ENCODE measurements at places on chromosomes 3 and 15. TPM values are rescaled to one million over a fixed set of nuclear protein-coding genes. Genes with fewer than 3 reads are reported as not detected.
A peak's percentile ranks its signal among the peaks of the same experiment; 100 is the strongest.

Gene CTXN2
- total RNA-seq, result not detected

GRCh38 chr3:195182470-195182795, 88.5 kb downstream of the XXYLT1 start:
- DNase-seq, result no peak

Gene ARHGAP31
- total RNA-seq, result 35.7 TPM

GRCh38 chr15:27690290-27690689, 408.8 kb downstream of the OCA2 start:
- DNase-seq, result no peak

Gene ZIC4
- total RNA-seq, result not detected

DNA sequence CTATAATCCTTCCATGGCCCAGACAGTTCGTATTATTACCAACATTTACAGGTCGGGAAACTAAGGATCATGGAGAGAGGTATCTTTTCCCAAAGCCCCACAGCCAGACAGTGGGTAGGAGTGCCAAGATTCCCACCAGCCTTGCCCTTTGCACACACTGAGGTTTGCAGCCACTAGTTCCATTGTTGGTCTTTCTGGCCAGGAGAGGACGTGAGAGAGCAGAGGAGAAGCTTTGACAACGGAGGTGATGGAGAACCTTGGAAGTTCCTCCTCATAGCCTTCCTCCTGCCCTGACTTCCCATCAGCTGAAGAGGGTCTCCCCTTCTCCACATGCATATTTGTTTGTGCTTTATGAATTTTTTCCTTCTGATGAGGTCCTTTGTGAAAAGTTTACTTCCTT, 50.5 kb upstream of the PLCL2 start:
- DNase-seq, result no peak

GRCh38 chr3:193407688-193408087, 29.1 kb upstream of the ATP13A5 start:
- DNase-seq, result no peak

DNA sequence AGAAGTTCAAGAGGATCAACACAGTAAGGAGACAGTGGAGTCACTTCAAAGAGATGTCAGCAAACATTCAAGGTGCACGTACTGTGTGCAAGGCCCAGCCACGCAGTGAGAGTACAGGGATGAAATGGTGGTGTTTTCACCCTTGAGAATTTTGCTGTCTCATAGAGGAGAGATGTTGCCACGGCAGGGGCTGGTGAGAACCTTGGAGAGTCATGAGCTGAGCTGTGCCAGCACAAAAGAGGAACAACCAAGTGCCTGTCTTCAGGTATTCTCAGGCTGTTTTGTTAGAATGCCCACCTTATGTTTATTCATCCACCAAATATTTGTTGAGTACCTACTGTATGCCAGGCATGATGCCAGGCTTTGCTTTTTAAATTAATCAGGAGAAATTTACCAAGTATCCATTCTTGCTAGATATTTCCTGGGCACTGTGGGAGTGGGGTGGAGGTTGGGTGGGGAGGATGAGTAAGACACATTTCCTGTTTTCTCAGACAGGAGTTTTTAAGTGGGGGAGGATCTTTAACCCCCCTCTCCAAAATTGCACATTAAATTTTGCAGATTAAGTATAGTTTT, 72.6 kb downstream of the SLC6A11 start:
- DNase-seq, result no peak

Gene OXNAD1
- total RNA-seq, result 15.1 TPM

DNA sequence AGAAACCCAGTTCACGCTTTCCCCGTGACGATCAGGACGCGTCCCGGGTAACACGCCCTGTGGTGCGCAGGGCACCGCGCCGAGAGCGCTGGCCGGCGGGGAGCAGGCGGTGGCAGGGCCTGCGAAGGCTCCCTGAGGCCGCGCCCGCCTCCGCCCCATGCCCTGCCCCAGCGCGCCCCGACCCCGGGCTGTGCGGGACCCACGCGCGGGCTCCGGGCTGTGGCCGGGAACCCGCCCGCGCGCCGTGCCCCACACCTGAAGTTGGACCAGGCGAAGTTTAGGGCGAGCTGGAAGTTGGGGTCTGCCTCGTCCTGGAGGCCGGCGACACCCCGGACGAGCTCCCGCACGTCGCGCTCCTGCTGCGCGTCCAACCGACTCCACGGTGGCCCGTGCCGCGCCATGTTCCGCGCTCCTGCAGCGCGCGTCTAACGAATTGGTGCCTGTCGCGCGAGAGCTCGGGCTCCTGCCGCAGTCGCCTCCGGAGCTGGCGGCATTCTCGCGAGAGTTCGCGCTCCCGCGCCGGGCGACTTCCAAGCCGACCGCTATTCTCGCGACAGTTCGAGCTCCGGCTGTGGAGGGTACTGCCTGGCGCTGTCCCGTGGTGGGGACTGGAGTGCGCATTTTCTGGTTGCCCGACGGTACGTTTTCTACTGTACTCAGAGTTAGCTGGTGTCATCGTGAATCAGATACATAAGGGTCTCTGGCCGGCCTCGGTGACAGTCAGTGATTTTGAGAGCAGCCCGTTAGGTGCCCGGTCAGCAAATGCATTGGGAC, at the start of gene TUBGCP5:
TUBGCP5 (minus strand) TSS at position 427 of the 774 bp plus-strand sequence; CDS start at position 401, 26 bp downstream.
- peak; percentile 95 for DNase-seq

DNA sequence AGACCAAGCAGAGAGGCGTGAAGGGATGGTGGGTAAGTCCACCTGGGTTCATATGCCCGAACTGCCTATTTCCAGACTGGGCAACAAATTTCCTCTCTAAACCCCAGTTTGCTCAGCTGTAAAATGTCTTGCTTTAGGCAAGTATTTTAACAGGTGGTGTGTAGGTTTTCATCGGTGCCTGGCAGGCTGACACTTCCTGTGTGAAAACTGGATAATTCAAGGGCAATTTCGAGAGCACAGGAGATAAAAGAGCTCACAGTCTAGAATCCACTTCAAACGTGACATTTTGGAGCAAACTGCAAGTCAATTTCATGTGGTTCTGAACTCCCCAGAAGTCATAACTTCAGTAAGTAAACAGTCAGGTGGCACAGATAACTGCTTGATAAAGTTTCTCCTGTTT, 112.2 kb downstream of the OXNAD1 start:
- DNase-seq, result no peak

DNA sequence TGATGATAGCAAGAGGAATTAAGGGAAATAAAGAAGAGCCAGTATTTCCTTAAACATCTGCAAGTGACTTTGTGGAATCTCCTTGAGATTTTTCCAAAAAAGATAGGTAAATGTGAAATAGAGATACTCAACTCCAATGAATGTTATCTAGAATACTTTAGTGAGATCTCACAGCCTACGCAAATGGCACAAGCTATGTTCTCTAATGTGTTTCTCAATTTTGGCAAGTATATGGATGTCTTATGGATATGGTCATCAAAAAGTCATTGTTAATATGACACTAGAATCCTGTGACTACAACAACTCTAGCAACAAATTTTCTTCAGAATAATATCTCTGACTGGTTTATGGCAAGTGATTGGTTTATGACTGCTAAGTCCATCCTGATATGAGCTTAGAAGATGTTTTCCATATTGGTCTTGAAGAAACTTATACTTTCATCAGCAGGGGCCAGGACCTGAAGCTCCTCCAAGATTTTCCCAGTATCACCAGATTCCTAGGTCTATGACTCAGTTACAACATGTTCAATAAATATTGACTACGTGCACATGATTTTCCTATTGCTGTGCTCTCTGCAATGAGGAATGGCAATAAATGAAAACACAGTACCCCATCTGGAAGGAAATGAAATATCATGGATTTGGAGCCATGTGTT, 170.9 kb upstream of the THBS1 start:
- no peak for DNase-seq

GRCh38 chr3:82707035-82707434, 945.6 kb upstream of the GBE1 start:
- DNase-seq, result no peak

Measured in cardiac septum (tissue), 1 donor.